ENCODE measurements at places on chromosomes 3 and 15. TPM values are rescaled to one million over a fixed set of nuclear protein-coding genes. Genes with fewer than 3 reads are reported as not detected.

GOLGA6L10 gene
- 0.27 TPM for polyA plus RNA-seq

SEC22A gene
- polyA plus RNA-seq, result 19.6 TPM

GOLGA8J gene
- not detected for polyA plus RNA-seq

TAMM41 gene
- polyA plus RNA-seq, result 33.2 TPM

XRN1 gene
- polyA plus RNA-seq, result 8.0 TPM

ADAMTS9 gene
- 74.9 TPM for polyA plus RNA-seq

SV2B gene
- not detected for polyA plus RNA-seq

DLEC1 gene
- 0.57 TPM for polyA plus RNA-seq

MST1R gene
- 3.4 TPM for polyA plus RNA-seq

PCOLCE2 gene
- polyA plus RNA-seq, result 5.4 TPM

BFSP2 gene
- not detected for polyA plus RNA-seq

CYP1A1 gene
- not detected for polyA plus RNA-seq

GOLIM4 gene
- 61.9 TPM for polyA plus RNA-seq

MCTP2 gene
- polyA plus RNA-seq, result 1.1 TPM

CFAP44 gene
- 3.6 TPM for polyA plus RNA-seq

TNIK gene
- polyA plus RNA-seq, result 32.6 TPM

GPR15 gene
- not detected for polyA plus RNA-seq

AZI2 gene
- polyA plus RNA-seq, result 72.8 TPM

ADGRG7 gene
- 49.4 TPM for polyA plus RNA-seq

NPAP1 gene
- 0.22 TPM for polyA plus RNA-seq

TBC1D23 gene
- polyA plus RNA-seq, result 14.4 TPM

LTF gene
- not detected for polyA plus RNA-seq

GNAT1 gene
- polyA plus RNA-seq, result not detected

ALDH1A2 gene
- polyA plus RNA-seq, result 3.5 TPM

MYZAP gene
- polyA plus RNA-seq, result 175 TPM

DZIP1L gene
- 19.4 TPM for polyA plus RNA-seq

RABL3 gene
- 15.0 TPM for polyA plus RNA-seq

CNTN4 gene
- polyA plus RNA-seq, result 3.9 TPM

WDR93 gene
- 0.59 TPM for polyA plus RNA-seq

ASTE1 gene
- polyA plus RNA-seq, result 9.7 TPM

MINAR1 gene
- 0.36 TPM for polyA plus RNA-seq

CSTA gene
- not detected for polyA plus RNA-seq

IGF1R gene
- polyA plus RNA-seq, result 9.5 TPM

CRYGS gene
- 0.12 TPM for polyA plus RNA-seq

PLA1A gene
- 0.07 TPM for polyA plus RNA-seq

RUVBL1 gene
- polyA plus RNA-seq, result 95.2 TPM

ARIH1 gene
- 163 TPM for polyA plus RNA-seq

SCAANT1 gene
- polyA plus RNA-seq, result 2.0 TPM

DNASE1L3 gene
- 0.51 TPM for polyA plus RNA-seq
